ENCODE measurements at places on chromosomes 16 and 17.

GRCh38 chr16:73329358-73330286, 281.7 kb upstream of the ZFHX3 start:
- no peak for DNase-seq

DNA sequence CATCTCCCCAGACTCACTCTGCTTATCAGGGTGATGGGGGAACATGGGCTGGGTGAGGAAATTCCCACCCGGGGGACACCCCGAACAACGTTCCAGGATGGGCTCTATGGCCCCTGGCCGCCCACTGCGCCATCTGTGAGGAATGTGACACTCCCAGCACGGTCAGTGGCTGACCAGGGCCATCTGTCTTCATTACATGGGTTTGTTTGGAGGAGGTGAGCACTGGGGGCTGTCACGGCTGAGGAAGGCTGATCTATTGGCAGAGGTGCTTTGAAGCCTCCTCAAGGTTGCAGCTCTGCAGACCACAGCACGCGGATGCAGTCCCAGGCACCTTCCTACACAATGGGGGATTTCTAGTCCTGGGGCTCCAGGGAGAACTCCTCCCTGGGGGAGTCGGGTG, 214.1 kb upstream of the FOXF1 start:
- DNase-seq, result no peak

GRCh38 chr16:63928421-63928820, 1193.4 kb downstream of the CDH11 start:
- no peak for DNase-seq

- no peak for DNase-seq
Measured at GRCh38 chr17:43396491-43397060, 2.2 kb upstream of the ARL4D start.

DNA sequence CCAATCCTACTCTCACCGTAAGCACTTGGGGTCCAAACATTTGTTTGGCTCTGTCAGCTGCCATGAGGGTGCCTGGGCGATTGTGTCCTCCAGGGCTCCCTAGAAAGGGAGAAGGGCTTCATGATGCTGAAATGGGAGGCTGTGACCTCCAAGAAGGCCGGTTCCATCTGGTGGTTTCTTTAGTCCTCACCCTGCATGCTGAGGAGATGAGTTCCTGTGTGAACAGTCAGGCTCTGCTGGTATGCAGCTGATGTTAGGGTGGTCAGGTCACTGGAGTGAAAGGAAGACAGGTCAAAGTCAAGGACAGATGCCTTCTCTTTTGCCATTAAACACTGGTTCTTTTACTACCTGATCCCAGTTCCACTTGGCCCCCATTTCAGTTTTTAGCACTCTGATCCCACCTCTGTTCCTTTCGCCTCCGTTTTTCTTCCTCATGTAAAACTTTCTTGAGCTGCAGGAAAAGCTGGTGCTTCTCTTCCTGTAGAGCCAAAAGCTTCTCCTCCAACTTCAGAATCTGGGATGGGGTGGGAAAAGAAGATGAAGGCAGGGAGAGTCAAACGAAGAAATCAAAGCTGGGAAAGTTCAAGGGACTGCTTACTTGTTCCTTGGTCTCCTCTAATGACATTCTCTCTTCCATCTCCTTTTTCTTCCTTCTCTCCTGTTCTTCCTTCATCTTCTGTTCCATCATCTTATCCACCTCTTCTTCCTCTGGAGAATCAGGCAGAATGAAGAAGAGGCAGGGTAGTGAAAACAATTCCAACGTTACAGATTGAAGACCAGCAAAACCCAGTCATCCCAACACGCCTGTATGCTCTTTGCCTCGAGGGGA, 1.1 kb downstream of the GPS2 start:
- no peak for DNase-seq

DNA sequence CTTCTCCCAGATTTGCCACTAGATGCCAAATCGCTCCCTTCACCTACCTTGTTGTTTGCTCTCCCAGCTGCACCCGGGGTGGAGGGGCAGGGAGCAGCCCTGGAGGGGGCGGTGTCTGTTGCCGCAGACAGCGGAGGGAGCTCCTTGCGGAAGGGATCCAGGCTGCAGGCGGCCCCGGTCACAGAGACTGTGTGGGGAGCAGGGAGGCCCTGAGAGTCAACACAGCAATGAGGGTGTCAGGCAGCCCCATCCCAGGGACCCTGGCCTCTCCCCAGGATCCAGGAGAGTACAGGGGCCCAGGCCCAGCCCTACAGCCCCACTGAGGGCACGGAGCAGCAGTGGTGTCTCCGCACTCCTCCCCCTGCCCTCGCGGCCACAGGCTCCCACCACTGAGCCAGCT, 50.5 kb upstream of the CHMP6 start:
- no peak for DNase-seq

- no peak for DNase-seq
Measured at GRCh38 chr17:56777859-56778258, 55.9 kb downstream of the C17orf67 start.

DNA sequence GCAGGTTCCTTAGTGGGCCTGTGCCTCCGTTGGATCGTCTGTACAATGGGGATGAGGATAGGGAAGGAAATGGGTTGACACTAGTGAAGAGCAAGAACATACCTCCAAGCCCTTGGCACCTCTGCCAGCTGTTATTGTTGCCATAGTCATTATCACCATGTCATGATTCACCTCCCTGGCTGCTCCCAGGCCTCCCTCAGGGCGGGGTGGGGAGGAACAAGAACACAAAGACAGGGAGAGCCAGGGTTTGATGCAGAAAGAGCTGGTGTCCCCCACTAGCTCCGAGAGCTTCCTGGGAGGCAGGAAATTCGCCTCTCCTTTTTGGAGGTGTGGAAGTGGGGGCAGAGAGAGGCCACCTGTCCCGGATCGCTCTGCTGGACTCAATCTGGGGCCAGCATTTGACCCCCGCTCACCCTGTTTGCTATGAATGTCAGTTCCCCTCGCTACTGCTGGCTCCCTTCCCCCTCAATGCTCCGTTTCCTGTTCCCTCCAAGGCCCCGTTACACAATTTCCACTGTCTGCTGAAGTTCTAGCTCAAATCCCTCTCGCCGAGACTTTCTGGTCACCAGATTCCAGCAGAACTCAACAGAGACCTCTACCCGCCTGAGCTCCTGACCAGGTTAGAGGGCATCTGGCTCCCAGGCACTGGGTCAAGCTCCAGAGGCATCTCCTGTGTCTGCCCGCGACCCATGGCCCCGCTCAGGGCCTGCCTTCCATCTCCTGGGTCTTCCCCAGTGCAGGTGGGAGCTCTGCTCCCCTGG, 9.1 kb downstream of the TIMP2 start:
- DNase-seq, result no peak

- DNase-seq, result no peak
Measured at GRCh38 chr16:1963806-1964505, 670 bp downstream of the RPS2 start.

DNA sequence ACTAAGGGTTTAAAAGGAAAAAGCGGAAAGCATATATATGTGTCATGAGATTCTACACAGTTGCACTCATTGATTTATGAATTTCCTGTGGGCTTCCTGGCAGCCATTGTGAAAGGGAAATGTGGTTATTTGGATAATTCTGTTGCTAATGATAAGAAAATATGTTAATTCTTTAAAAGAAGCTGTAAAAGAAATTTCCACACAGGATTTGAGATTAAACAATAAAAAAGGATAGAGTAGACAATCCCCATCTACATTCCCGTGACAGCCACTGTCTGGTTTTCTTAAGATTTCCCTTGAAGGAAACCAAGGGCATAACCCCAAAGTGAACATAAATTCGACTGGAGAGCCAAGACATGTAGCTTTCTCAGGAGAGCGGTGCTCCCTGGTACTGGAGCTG, 397.5 kb downstream of the CPPED1 start:
- DNase-seq, result no peak

DNA sequence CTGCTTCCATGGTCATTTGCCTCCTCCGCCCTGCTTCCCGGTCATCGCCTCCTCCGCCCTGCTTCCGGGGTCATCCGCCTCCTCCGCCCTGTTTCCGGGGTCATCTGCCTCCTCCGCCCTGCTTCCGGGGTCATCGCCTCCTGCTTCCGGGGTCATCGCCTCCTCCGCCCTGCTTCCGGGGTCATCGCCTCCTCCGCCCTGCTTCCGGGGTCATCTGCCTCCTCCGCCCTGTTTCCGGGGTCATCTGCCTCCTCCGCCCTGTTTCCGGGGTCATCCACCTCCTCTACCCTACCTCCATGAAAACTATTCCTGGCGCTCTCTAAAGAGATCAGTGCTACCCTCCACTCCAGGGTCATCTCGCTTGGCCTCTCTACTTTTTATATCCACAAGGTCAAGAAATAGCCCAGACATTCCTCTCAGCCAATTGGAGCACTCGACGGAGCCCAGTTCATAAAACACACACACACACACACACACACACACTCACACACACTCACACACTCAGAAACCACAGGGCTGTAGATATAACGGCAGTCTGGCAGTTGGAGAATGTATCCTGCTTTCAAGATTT, 44.8 kb downstream of the TRARG1 start:
- no peak for DNase-seq

- DNase-seq, result no peak
Measured at GRCh38 chr17:68011199-68011665, 15.0 kb upstream of the C17orf58 start.

GRCh38 chr16:89201439-89202377, 1.4 kb upstream of the SLC22A31 start:
- DNase-seq, result no peak

All from AG04450 (cell line).